ENCODE measurements at places on chromosomes 7 and 10. TPM values are rescaled to one million over a fixed set of nuclear protein-coding genes. Genes with fewer than 3 reads are reported as not detected.

DNA sequence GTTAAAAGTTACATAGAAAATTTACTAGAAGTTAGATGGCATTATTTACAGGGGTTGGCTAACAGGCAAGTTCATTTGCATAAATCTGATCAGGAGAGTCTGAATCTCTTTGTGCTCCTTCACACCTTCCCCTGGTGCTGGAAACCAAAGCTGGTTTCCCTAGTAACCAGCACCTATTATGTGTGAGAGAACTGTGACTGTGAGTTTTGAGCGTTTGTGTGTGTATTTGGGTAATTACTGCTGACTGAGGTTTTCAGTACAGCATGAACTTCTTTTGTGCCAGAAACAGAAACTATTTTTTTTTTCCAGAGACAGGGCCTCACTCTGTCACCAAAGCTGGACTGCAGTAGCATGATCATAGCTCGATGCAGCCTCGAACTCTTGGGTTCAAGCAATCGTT, 10.3 kb upstream of the IFIT1B start:
- H3K36me3 ChIP-seq = no peaks in the 10 kb centered on the region
- H3K27me3 ChIP-seq = no peaks in the 10 kb centered on the region
- H3K4me3 ChIP-seq = no peak overlapping the region
- H3K4me1 ChIP-seq = no peaks in the 10 kb centered on the region

DNA sequence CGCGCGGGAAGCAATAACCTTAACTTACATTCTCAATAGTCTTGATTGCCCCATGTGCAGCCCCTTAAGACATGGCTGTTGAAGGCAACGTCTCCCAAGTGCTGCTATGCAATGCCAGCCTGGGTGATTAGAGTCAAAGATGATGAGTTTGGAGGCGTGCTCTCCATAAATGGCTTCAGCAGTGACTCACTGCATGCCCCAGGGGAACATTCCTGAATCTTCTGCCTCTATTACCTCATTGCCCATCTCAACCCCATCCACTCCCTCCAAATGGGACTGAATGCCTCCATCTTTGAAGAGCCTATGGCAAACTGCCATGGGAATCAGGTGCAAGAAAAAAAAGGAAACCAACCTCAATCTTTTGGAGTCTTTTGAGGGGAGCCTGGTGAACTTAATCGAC, 282.8 kb downstream of the SNX10 start:
- H3K27me3 ChIP-seq = no peaks in the 10 kb centered on the region
- no peaks in the 10 kb centered on the region for H3K4me1 ChIP-seq
- no peak for DNase-seq
- no peaks in the 10 kb centered on the region for H3K36me3 ChIP-seq
- H3K27ac ChIP-seq = no peak overlapping the region

- peak overlapping the region; percentile 81 for H3K27ac ChIP-seq
- H3K36me3 ChIP-seq = no peaks in the 10 kb centered on the region
- peak overlapping the region; percentile 27 for H3K4me3 ChIP-seq
- no peaks in the 10 kb centered on the region for H3K27me3 ChIP-seq
- H3K4me1 ChIP-seq = no peaks in the 10 kb centered on the region
- no peak for DNase-seq
Measured at GRCh38 chr10:21099291-21100062, 202.4 kb upstream of the NEBL start.

- H3K27ac ChIP-seq = no peak overlapping the region
- no peaks in the 10 kb centered on the region for H3K4me1 ChIP-seq
- H3K4me3 ChIP-seq = no peak overlapping the region
- no peaks in the 10 kb centered on the region for H3K36me3 ChIP-seq
Measured at GRCh38 chr7:69518705-69519077, 79.6 kb upstream of the AUTS2 start.

- H3K4me1 ChIP-seq = no peaks in the 10 kb centered on the region
- no peak overlapping the region for H3K27ac ChIP-seq
- no peaks in the 10 kb centered on the region for H3K27me3 ChIP-seq
- DNase-seq = no peak
- H3K36me3 ChIP-seq = no peaks in the 10 kb centered on the region
Measured at GRCh38 chr7:40990841-40991240, 712.0 kb downstream of the INHBA start.

The SH2B2 gene
- total RNA-seq = 1.6 TPM

The HKDC1 gene
- 2.0 TPM for total RNA-seq

The ZNF853 gene
- 5.8 TPM for total RNA-seq

The SCIN gene
- total RNA-seq = 0.96 TPM

The AQP1 gene
- 177 TPM for total RNA-seq

The STEAP4 gene
- total RNA-seq = 73.1 TPM

Data from breast epithelium (tissue), 4 donors.